ENCODE measurements at places on chromosomes 2 and 18.

- DNase-seq = no peak
These were observed 249.2 kb downstream of the TNS1 start for GRCh38 chr2:217753460-217754200.

- DNase-seq = no peak
These were observed 1049.0 kb downstream of the TSN start for GRCh38 chr2:122804494-122804893.

DNA sequence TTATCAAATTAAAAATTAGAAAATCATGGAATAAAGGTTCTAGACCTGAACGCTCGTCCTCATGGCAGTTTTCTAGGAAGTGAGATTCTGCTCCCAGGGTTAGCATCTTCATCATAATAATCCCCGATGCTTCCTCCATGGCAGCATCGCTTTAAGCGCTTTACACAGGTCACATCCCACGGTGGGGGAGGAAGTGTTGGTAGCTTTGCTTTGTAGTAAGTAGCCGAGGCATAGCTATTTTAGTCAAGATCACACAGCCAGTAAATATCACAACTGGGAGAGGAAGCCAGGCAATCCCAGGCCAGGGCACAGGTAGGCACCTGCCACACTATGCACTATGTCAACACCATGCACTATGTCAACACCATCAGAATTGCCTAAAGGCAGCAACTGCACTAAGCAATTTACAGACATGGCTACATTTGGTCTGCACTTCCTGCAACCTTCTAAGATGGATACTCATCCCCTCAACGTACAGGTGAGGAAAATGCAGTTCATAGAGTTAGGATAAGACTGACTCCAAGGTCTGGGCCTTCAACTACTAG is 205.5 kb downstream of the FBXO15 start:
- DNase-seq = no peak

GRCh38 chr2:36271266-36271665 is 84.3 kb upstream of the CRIM1 start:
- no peak for DNase-seq

DNA sequence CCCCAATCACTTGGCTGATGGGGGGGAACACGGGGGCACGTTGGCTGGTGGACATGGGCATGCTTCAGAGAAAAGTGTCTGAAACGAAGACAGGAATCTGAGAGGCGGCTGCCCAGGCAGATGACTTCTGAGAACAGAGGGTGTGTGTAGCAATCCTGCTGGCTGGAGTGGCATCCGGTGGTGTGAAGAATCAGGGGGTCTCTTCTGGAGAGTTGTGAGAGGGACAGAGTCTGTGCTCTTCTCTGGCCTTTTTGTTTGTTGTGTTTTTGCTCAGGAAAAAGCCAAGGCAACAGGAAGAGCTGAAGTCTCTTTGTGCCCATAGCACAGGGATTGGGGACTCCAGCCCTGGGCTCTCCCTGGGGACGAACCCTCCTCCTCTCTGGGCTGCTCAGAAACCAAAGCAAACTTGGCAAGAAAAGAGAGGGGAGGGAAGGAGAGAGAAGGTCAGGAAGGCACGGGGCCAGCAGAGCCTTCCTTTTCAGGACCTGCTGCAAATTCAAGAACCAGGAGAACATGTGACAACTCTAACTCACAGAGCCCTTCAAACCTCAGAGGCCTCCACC is 97.0 kb upstream of the SMAD2 start:
- DNase-seq = no peak

DNA sequence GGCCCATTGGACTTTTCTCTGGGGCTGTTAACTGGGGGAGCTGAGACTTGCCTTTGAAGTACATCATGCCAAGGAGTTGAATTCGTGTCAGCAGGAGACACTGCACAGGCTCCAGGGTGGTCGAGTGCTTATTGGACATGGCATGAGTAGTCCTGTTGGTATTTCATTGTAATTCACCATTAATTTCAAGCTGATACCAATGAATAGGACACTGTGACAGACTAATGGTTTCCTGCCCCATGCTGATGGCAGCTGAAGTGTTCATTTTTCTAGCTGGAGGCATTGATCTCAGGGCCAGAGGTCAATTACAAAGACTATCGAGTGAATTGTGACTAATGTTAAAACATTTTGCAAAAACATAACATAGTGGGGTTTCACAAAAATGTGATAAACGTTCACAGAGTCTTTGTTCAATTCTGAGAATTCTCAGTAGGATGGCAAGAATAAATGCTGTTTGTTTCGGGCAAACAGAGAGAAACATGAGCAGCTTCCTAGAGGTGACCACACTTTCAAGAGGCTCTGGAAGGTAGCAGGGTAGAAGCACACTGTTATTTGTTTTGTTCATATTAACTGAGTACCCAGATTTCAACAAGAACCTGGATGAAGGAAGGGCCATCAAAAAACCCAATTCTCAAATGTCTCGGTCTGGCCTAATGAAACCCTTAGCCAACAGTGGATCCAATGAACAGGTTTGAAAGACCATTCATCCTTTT is 90.6 kb upstream of the ARL4C start:
- DNase-seq = no peak

DNA sequence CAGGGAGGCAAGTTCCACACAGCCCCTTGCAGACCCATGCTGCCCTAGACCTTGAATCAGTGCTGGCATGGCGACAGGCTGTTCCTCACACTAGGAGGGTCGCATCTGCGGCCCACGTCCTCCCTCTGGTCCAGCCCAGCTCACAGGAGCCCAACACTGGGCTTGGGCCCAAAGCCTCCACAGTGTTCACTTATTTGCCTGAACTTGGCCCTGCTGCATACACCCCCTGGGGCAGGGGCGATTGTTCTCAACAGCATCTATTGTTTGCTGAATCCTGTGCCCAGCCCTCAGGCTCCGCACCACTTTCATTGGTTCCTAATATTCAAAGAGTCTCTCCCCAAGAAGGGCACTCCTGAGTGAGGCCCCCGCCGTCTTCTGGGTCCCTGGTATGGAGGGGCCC is 90.7 kb downstream of the ZBTB7C start:
- DNase-seq = no peak

DNA sequence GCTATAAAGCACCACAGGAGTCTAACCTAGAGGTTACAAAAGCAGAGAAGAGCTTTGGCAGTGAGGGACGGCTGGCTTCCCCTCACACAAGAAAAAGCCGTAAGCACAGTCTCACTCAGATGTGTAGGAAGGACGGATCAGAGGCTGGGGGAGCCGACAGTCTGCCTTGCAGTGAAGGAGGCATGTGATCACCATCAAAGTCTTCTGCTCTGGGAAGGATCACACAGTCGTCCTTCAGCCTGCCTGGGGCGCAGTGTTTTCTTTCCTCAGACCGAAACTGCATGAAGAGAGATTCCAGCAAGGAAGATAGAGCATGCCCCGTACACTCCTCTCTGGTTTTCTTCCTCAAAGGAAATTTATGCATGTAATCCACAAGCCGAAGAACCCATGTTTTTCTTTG is 24.1 kb downstream of the GATA6 start:
- DNase-seq = no peak

- DNase-seq = no peak
These were observed 15.8 kb upstream of the BOD1L2 start for GRCh38 chr18:57131101-57131500.

Measured in activated naive CD4-positive, alpha-beta T cell treated with anti-CD3 and anti-CD28 coated beads, Interleukin-2, amount 10 ng/mL, durations not matched to agents 7 days and 5 days (primary cell).